ENCODE measurements at places on chromosomes 5 and 9.

DNA sequence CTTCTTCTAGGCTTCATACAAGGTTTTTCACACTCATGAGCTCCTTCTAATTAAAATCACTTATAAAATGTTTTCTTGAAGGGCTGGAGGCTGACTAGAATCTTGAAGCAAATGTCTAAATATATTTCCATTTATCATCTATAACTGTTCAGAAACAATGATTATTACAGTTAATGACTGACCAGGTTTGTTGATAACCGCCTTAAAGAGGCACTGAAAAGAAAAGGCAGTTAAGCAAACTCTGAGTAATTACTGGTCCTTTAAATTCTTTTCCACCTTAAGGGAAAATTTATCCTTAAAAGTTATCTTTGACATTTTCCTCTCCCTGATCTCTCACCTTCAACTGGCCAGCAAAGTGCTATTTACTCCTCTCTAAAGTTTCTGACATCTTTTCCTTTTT lies 43.2 kb downstream of the RICTOR start:
- DNase-seq: no peak

- DNase-seq: no peak
Observed at GRCh38 chr9:136939996-136940525, 4.5 kb downstream of the FBXW5 start.

GRCh38 chr9:72280913-72281500 lies 84.0 kb downstream of the ZFAND5 start:
- no peak for DNase-seq

GRCh38 chr5:52786949-52787599 lies 642 bp upstream of the ITGA1 start:
- DNase-seq: no peak

DNA sequence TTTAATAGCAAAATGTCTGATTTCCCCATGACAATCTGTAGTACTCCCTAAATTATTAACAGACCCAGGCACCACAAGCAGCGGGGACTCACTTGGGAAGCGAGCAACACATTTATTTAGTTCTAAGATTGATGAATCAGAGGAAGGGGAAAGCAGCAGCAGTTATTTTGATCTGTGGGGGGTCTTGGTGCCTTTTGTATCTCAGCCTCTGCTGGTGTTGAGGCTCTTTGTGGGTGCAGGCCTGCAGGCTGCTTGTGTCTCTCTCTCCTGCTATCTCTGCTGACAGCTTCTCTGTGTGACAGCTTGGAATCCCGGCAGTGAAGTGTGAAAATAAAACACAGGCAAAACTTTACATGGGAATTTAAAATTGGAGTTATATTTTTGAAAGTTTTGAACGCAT lies 878.2 kb upstream of the DMAC1 start:
- DNase-seq: no peak

DNA sequence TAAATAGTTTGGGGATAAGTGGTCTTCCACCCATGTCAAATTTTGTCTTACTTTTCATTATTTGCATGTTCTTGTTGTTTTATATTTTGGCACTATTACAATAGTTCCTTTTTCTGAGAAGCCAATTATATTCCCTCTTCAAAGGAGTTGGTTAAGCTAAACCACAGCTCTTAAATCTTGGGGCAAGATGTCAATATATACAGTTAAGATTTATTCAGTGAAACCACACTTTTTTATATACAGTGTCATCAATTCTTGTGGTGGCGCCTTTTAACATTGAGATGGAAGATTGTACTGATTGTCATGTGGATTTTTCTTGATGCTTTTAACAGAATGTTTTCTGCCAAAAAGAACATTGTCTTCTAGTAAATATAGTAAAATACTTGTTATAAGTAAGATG lies 104.1 kb downstream of the MTREX start:
- DNase-seq: no peak

DNA sequence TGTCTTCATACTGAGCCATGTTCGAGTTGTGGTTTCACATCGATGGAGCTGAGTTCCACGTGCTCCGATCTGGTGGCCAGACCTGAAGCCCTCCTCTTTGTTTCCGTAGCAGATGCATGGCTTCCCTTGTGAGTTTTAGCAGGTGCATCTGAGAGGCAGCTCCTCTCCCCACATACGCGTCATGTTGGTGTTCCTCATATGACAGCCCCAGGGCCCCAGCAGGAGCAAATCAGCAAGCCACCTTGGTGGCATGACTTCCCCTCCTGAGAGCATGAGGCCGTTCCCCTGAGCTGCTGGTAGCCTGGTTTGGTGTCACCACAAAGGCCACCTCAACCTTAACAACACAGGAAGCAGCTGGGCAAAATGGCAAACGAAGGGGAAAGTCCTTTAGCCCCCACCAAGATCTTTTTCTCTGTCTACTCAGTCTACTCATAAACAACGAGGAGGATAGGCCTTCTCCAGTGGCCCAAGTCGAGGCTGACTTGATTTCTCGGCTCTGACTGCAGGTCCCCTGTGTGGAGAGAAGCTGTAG lies 5.9 kb downstream of the CYFIP2 start:
- no peak for DNase-seq

DNA sequence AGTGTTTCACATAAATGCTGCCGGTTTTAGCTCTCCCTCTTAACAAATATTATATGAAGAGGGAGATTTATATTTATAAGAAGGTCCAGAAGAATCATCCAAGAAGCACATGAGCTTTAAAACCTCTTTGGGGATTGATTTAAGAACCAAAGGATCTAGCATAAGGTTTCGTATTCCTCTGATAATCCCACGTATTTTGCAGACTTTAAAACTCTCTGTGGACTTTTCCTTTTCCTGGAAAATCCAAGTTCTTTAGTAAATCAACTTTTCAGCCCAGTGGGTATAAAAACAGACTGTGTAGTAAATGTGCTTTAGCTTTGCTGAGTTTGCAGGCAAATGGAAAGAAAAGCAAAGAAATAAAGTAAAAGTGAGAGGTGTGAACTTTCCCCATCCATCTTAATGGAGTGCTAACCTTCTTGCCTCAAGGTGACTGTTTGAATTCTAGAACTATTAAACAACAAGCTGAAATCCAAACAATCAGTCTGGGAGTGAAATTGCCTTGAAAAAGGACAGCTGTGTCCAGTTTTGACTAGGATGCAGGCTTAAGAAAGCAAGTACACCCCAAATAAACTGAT lies 363.4 kb upstream of the SLC24A2 start:
- DNase-seq: no peak

GRCh38 chr9:14140096-14140697 lies 173.7 kb downstream of the NFIB start:
- no peak for DNase-seq

DNA sequence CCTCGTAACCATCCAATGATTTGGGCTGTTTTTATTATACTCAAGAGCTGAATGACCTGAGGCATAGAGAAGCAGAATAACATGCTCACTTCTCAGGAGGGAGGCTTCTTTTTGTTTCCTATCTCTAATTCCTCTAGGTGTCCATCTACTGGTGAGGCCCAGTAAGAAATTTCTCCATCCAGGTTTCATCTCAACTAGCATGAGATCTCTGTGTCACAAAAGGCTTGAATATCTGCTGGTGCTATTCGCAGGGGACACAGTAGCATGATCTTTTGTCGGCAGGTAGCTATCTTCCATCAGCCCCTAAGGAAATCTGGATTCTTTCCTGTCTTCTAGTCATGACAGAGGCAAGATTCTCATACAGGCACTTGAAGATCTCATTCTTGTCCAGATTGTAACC lies 8.9 kb downstream of the IFNE start:
- DNase-seq: no peak
